ENCODE measurements at places on chromosomes 5 and 9. TPM values are rescaled to one million over a fixed set of nuclear protein-coding genes. Genes with fewer than 3 reads are reported as not detected.

SAP30L gene
- total RNA-seq: 9.1 TPM

KCNIP1 gene
- total RNA-seq: 2.0 TPM

GDF9 gene
- total RNA-seq: 0.52 TPM

SAXO1 gene
- total RNA-seq: not detected

PLEKHG4B gene
- 4.3 TPM for total RNA-seq

GTF3C4 gene
- total RNA-seq: 13.3 TPM

PCDHGB7 gene
- 0.65 TPM for total RNA-seq

IFNA21 gene
- total RNA-seq: not detected

ZNF483 gene
- 2.5 TPM for total RNA-seq

GABRA6 gene
- not detected for total RNA-seq

CCDC152 gene
- total RNA-seq: 2.7 TPM

JAKMIP2 gene
- 0.17 TPM for total RNA-seq

SUSD3 gene
- 1.4 TPM for total RNA-seq

CCNH gene
- total RNA-seq: 62.0 TPM

GCNT4 gene
- total RNA-seq: 2.3 TPM

CCDC69 gene
- total RNA-seq: 3.0 TPM

ENHO gene
- total RNA-seq: 0.75 TPM

PCDHGC5 gene
- total RNA-seq: 0.06 TPM

MARCHF3 gene
- total RNA-seq: 2.4 TPM

CDO1 gene
- 2.1 TPM for total RNA-seq

HSD17B3 gene
- not detected for total RNA-seq

All from epithelial cell of proximal tubule (primary cell).